ENCODE measurements at places on chromosomes 12 and 14.

GRCh38 chr12:131242741-131243496 lies 289.2 kb downstream of the ADGRD1 start:
- peak; percentile 63 for DNase-seq

- DNase-seq: no peak
Measured at GRCh38 chr12:108475396-108475795, 39.7 kb upstream of the FICD start.

- peak; percentile 23 for DNase-seq
Measured at GRCh38 chr12:6567112-6567670, 900 bp downstream of the NOP2 start.

- no peak for DNase-seq
Measured at GRCh38 chr14:56136571-56137452, 18.6 kb downstream of the PELI2 start.

DNA sequence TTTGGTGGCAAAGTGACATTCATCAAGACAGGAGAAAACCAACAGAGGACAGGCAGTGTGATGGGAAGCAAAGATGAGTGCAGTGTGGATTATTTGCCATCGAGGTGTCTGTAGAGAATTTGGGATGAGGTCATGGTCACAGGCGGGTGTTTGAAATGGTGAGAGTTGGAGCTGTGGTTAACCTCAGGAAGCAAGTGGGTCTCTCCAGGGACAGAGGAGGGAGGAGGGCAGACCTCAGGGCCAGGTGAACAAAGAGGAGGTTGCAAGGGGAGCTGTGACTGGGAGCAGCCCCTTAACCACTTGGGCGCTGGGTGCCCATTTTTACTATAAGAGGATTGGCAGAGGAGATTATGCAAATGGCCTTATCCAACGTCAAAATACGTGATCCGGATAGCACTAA lies 7.0 kb downstream of the FZD10 start:
- DNase-seq: no peak

DNA sequence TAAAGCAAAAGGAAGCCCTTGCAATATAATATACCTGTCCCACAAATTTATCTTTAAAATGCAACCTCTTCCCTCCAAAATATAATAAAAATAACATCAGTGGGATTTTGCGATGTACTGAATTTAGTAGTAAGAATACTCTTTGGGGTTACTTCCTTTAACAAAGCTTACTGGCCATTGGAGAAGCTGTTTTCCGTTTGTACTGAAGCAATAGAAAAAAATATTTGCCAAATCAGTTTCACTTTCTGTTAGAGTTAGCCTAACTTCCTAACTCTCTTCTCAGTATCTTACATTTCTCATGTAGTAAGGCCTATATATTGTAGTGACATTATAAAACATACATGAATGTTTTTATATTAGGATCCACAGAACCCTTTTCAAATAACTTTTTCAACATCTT lies 3.7 kb downstream of the MAX start:
- no peak for DNase-seq

DNA sequence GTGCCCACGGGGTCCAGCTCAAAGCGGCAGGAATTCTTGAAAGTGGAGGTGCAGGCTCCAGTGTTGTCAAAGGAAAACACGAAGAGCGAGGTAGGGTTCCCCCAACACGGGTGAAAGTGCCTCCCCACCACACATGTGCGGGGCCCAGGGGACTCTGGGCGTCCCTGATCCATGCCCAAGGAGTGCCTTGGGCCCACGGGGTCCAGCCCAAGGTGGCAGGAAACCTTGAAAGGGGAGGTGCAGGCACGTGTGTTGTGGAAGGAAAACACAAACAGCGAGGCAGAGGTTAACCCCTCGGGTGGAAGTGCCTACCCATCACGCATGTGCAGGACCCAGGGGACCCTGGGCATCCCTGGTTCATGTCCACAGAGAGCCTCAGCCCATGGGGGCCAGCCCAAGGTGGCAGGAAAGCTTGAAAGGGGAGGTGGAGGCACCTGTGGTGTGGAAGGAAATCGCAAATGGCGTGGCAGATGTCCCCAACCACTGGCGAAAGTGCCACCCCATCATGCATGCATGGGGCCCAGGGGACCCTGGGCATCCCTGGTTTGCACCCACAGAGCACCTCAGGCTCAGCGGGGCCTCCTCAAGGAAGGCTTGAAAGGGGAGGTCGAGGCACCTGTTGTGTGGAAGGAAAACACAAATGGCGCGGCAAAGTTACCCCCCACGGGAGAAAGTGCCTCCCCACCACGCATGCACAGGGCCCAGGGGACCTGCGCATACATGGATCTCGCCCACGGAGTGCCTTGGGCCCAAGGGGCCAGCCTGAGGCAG lies 584.6 kb downstream of the ALG10 start:
- DNase-seq: no peak

DNA sequence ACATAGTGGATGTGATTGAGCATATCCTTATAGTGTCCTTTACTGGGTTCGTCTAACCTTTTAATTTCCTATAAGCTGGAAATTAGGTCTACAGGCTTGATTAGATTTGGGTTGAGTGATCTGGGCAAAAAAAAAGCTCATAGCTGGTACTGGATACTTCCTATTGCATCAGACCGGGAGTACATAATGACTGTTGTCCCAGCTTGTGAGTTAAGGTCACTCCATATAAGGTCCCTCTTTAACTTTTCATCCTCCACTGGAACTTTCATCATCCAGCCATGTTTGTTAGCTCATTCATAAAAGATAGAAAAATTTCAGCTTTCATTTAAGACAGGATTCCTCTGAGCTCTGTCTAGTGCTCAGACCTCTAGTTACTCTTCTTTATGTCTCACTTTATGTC lies 80.8 kb downstream of the C14orf132 start:
- DNase-seq: no peak

GRCh38 chr14:55297611-55298499 lies 26.6 kb downstream of the FBXO34 start:
- DNase-seq: no peak

DNA sequence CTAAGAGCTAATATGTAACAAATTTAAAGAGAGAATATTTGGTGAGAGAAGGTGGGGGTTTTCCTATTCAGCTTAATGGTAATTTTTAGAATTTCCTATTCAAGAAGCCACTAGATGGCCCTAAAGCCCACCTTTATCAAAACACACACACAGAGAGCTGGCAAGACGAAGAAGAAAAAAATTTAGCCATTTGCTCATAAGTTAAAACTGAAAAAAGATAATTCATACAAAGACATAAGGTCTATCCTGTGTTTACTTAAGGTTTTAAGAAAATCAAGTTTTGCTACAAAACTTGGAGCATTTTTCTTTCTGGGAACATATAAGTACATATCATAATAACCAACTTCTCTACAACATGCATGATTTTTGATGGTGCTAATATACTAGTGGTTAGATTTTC lies 46.8 kb upstream of the PCED1B start:
- peak; percentile 66 for DNase-seq

- no peak for DNase-seq
Measured at GRCh38 chr12:120999191-121000120, 16.8 kb downstream of the C12orf43 start.

DNA sequence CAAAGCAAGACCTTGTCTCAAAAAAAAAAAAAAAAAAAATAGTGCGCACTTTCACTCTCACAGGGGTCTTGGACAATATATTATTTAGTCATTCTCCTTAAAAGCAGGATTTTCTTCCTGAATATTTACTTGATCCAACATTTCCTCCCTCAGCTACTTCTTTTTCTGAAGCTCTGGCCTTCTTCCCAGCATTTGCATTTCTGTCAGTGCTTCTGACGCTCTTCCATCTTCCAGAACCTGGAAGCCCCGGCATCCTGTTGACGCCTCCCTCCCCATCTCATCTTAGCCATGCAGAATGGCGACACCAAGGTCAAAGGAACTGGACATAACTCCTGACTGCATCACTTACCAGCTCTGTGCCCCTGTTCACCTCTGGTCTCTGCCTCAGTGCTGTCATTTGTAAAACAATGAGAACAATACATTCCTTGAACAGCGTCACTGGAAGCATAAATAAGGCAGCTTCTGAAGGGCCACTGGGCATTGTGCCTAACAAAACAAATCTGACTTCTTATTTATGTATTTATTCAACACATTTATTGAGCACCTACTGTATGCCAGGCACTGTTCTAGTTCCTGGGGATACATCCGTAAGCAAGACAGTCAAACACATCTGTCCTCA lies 90.9 kb upstream of the MDM1 start:
- DNase-seq: no peak

DNA sequence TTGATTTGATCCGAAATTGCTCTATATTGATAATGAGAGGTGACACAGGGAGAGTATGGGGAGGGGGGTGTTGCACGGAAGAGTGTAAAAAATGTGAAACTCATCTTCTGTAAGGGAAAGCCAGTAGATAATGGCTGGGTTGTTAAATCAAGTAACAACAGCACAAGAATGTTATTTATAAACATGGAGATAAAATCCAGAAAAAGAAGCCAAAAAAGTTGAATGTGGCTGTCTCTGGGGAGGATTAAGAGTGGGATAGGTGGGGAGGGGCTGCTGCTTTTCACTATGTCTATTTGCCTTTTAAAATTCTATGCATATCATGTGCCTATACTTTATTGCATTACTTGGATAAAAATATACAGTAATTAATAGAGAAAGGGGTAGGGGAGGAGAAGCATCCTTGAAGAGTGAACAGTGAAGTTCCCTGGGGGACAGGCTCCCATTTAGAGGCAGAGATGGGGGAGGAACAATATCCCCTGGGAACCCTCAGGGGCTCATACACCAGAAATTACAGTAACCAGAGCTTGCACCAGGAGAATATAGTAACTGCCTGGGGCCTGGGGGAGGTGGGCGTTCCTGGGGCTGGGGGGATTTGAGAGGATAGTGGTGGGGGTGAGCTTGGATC lies 39.2 kb upstream of the ANKRD9 start:
- DNase-seq: no peak

GRCh38 chr12:4251216-4251891 lies 22.2 kb upstream of the CCND2 start:
- DNase-seq: no peak

DNA sequence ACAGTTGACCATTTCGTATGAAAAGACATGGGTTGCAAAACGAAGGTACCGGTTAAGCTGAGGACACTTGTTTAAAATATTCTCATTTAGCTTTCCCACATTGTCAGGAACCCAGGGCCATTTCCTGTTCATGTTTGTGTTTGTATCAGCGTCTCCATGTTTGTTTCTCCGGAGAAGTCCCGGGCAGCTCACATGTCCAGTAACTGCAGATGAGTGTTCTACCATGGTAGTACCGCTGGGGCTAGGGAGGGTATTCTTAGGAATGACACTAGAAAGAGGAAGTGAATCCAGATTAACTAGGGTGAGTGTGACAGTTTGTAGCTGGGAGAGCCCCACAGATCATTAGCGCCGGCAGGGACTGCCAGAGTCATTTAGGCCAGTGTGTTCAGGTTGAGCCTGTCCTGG lies 50.0 kb upstream of the EVL start:
- no peak for DNase-seq

GRCh38 chr14:67360470-67361206 lies 510 bp downstream of the EIF2S1 start:
- no peak for DNase-seq

DNA sequence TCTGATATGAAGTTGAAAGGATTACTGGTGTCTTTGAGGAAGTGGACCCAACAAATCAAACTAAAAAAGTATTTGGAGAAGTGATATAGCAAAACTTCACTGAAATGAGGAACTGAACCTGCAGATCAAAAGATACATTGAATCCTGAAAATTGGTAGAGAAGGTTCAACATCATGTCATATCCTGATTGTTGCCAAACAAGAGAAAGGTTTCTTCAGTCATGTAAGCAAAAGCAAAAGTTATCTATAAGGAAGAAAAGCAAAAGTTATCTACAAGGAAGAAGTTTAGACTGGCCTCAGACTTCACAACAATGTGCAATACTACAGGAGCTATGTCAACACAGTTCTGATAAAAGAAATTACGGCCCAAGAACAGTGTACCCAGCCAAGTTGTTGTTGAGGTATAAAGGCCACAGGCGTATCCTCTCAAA lies 142.7 kb downstream of the RAD51B start:
- DNase-seq: no peak

GRCh38 chr12:47686645-47687240 lies 19.1 kb downstream of the RPAP3 start:
- peak; percentile 34 for DNase-seq

DNA sequence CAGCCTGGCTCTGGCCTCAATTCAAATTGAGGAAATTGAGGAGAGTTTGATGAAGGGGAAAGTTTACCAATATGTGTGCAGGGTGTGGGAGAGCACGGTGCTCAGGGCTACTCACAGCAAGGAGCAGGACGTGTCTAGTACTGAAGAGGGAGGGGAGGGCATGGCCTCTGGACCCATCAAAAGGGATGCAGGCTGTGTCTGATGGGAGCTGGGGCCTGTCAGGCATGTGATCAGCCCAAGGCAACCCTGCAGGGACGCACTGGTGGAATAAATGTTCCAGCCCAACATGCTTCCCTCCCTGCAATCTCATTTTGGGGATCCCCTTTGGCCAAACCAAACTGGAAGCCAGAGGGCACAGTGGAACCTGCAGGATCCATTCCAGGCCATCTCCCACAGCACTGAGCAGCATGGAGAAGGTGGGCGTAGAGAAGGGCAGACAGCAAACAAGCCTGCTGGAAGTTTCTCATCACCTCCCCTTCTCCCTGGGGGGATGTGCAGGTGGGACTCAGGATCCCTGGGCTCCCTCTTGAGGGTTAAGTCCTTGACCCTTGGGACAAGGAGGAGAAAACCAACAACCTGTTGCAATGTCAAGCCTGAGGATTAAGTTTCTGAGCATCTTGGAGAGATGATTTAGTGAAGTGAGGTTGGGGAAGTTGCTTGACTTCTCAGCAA lies 17.8 kb upstream of the RBM19 start:
- DNase-seq: no peak

- DNase-seq: no peak
Measured at GRCh38 chr12:68487721-68488309, 122.9 kb upstream of the RAP1B start.

DNA sequence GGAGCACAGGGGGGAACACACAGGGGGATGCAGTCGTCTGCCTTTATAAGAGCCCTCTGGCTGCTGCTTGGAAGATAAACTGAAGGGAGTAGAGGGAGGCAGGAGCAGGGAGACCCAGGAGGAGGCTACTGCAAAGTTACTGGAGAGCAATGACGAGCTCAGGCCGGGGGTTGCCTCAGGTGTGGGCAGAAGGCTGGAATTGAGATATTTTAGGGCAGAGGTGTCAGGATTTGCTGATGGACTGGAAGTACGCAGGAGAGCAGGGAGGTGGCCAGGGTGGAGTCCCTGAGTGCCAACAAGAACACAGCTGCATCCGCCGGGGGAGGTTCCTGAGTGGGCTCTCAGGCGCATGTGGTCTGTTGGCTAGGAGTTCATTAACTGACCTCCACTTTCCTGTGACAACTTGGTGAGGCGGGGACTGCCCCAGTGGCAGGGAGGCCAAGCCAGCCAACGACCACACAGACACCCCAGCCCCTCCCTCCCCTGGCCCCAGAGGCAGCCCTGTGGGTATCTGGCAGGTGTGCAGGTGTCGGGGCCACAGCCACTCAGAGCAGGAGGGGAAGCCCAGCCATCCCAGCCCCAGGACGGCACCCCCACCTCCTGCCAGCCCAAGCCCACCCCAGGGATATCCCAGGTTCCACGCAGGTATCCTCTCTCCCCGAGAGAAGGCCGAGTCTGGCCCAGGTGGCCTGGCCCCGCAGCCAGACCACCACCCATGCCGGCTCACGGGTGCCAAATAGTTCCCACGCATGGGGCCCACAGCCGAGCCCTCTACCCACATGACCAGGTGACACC lies 85.4 kb downstream of the NCOR2 start:
- no peak for DNase-seq

Measured in HT1080 (cell line).